ENCODE measurements at places on chromosomes 6 and 20.

DNA sequence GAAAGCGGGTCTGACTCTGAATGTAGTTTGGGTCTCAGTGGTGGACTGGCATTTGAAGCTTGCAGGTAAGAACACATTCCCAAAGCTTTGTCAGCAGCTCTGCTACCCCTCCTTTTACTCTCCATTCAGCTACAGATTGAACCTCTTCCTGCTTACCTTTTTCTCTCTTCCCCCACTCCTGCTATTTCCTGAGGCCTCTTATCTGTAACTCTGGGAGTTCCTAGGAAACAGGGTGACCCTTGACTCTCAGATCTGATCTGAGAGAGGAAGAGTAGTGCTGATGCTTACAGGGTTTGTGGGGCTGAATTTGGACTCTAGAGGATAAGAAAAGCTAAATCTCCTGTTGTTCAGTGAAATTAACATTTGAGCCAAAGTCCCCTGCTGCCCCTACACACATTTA lies 21.4 kb downstream of the BRPF3 start:
- no peak for DNase-seq

- DNase-seq, result no peak
Measured at GRCh38 chr20:50320005-50320900, 129.6 kb downstream of the CEBPB start.

DNA sequence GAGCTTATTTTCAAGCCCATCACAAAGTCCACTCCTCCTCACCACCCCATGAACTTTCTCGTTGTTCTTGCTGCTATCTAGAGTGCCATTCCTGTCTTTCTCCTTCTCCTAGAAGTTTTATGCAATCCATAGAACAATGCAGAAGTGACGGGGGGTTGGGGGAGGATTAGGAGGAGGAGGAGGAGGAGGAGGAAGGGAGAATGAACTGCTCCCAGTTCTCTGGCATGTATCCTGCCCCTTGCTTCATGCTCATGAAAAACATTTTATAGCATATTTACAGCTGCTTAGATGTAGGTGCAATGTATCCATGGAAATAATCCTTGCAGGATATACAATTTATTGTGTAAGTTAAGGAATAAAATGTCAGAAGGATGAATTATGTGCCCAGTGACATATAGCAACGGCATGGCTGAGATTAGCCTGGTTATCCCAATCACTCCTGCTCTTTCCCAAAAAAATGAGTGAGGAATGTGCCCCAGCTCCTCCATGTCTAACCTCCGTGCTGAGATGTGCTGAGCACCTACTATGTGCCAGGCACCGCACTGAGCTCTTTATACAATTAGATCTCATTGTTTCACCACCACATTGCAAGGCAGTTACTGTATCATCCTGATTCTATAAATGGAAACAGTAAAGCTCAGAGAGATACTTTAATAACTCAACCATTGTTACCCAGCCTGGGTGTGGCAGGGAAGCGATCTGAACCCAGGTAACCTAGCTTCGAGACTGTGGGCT lies 41.6 kb upstream of the TFAP2C start:
- no peak for DNase-seq

DNA sequence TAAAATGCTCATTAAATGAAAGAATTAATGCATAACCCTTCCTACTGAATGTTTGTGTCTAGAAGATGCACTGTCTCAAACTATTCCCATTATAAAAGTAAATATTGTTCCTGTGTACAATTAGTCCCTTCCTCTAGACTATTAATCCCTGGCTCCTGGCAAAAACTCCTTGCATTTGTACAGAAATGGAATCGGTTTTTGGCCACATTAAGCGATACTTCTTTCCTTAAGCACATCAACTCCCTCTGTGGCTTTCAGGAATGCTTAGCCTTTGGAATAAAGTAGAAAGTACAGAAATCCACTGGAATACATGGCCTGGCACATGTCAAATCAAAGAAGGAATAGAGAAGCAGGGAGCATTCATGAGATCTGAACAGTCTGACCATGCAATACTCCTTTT lies 179.8 kb downstream of the GMPR start:
- DNase-seq, result no peak

DNA sequence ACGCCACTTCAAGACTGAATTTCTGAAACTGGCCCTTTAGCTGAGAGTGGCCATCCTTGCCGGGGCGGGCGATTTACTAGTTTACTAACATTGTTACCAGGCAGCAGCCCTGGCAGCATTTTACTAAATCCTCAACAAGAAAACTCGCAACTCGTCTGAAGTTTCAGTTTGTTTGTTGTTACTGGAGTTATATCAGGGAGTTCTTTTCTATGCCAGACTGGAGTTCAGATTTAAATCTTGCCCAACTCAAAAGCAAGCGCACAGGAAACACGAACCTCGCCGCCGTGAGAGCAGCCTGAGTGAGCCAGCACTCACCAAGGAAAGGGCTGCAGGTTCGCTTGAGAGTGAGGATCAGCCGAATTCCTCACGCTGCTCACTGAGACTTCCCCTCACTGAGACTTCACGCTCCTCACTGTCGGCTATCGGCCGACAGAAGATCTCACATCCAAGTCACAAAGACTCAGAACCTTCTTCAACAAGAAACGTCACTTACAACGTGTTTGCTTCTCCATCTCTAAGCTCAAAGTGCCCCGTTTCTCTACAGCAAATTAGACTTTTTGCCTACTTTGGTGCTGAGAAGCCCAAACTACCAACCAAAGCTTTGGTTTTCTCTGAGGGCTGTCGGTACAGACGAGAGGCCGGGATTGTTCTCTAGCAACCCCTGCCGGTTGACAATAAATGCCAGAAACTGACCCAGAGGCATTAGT lies 78.9 kb downstream of the OLIG3 start:
- DNase-seq, result peak; percentile 54

- DNase-seq, result no peak
Measured at GRCh38 chr6:36430351-36430750, 12.3 kb downstream of the PXT1 start.

Data from smooth muscle cell of the brain vasculature (primary cell).